Breast epithelium (tissue), 4 donors: ENCODE measurements at places on chromosomes 7 and 10.

GRCh38 chr7:65896279-65896870 lies 23.5 kb downstream of the VKORC1L1 start:
- H3K4me3 ChIP-seq = no peak overlapping the region
- no peak overlapping the region for H3K27ac ChIP-seq
- no peaks in the 10 kb centered on the region for H3K36me3 ChIP-seq
- H3K27me3 ChIP-seq = no peaks in the 10 kb centered on the region
- no peak for DNase-seq

GRCh38 chr10:128080641-128081040 lies 45.6 kb downstream of the MKI67 start:
- no peak overlapping the region for H3K4me3 ChIP-seq
- no peaks in the 10 kb centered on the region for H3K4me1 ChIP-seq
- no peak for DNase-seq
- H3K36me3 ChIP-seq = no peaks in the 10 kb centered on the region

DNA sequence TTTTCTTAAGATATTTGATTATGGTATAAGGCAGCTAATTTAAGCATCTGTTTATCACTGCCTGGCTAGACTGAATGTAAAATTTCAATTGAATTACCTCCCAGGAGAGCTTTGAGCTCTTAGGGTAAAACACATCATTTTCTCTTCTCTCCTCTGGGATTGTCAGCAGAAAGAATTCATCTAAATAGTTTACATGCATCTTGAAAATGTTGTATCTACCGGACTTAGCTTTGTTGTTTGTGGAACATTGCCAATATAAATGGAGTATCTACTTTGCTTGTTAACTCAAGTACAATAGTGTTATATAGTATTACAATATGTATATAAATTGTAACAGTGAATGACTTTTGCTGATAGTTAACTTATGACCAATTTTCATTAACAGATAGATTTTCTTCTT lies 73.3 kb downstream of the TAF3 start:
- no peak overlapping the region for H3K4me3 ChIP-seq
- H3K27me3 ChIP-seq = no peaks in the 10 kb centered on the region
- DNase-seq = no peak
- no peak overlapping the region for H3K27ac ChIP-seq
- no peaks in the 10 kb centered on the region for H3K4me1 ChIP-seq

- no peaks in the 10 kb centered on the region for H3K27me3 ChIP-seq
- H3K4me3 ChIP-seq = no peak overlapping the region
- no peak overlapping the region for H3K27ac ChIP-seq
- DNase-seq = peak; percentile 22
Observed at GRCh38 chr10:8121201-8121890, 66.9 kb downstream of the GATA3 start.

- no peaks in the 10 kb centered on the region for H3K36me3 ChIP-seq
- no peaks in the 10 kb centered on the region for H3K27me3 ChIP-seq
- H3K27ac ChIP-seq = no peak overlapping the region
- H3K4me1 ChIP-seq = no peaks in the 10 kb centered on the region
- H3K4me3 ChIP-seq = no peak overlapping the region
Observed at GRCh38 chr10:50286996-50287803, 35.9 kb upstream of the ASAH2 start.

GRCh38 chr7:90597563-90598253 lies 1.6 kb downstream of the CDK14 start:
- DNase-seq = no peak
- H3K27ac ChIP-seq = peak overlapping the region; percentile 90
- H3K27me3 ChIP-seq = no peaks in the 10 kb centered on the region
- H3K4me3 ChIP-seq = peak overlapping the region; percentile 67
- no peaks in the 10 kb centered on the region for H3K36me3 ChIP-seq

DNA sequence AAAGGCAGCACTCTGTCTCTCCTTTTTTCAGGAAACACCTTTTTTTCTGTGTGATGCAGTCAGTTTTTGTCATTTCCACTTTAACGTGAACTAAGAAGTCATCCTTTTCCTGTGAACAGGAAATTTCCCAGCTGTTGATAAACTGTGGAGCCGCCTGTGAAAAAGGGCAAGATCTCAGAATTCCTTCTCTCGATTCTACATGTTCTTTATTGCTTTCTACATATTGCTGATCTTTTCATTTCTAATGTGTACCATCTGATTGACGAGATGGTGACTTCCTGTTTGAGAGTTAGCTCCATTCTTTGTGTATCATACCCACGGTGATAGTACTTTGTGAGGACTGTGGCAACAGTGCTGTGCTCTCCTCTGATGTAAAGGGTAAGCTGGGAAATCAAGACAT lies 50.4 kb downstream of the ADD3 start:
- no peaks in the 10 kb centered on the region for H3K36me3 ChIP-seq
- no peaks in the 10 kb centered on the region for H3K27me3 ChIP-seq
- H3K27ac ChIP-seq = no peak overlapping the region
- no peak overlapping the region for H3K4me3 ChIP-seq
- DNase-seq = no peak

DNA sequence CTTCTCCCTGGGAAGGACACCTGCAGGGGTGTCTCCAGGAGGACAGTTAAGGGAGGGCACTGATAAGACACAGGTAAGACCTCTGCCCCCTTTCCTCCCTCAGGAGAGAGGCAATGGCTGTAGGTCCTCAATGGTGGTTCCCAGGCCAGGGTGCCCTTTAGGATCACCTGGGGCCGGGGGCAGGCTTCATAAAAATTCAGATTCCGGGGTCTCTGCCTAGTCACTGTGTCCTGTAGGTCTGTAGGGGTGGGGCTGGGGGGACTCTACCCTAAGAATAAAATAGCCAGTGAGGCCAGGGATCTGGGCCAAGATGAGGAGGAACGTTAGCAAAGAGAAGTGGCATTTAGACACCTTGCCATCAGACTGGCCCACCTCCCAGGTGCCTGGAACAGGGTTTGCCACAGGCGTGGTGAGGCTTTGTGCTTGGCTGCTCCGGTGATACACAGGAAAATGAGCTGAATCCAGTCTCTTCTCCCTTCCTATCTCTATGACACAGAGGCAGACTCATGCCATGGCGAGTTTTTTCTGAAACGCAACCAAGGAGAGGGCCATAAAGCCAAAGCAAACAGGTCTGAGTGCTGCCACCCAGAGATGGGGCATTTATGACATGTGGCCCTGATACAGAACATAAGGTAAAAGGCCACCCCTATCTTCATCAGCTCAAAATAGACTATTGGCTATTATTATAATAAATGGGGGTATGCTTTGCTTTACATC lies 52.6 kb downstream of the SH3PXD2A start:
- no peak overlapping the region for H3K4me3 ChIP-seq
- H3K27me3 ChIP-seq = no peaks in the 10 kb centered on the region
- DNase-seq = no peak
- H3K27ac ChIP-seq = peak overlapping the region; percentile 4
- no peaks in the 10 kb centered on the region for H3K4me1 ChIP-seq
- no peaks in the 10 kb centered on the region for H3K36me3 ChIP-seq

DNA sequence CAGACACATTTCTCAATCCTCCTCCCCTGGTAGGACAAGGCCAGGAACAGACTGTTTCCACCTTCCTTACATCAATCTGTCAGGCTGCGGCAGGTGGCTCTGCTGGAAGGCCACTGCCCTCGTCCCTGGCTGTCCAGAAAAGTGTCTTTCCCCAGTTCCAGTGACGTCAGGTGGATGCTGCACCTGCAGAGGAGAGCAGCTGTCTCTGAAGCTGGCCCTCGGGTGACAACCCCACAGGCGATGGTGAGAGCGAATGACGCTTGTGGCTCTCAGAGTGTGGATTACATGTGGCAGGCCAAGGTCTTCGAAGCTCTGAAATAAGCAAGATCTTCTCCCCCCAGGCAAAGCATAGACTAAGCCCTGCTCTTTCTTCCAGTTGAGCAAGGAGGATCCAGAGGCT lies 146.9 kb upstream of the RET start:
- no peak for DNase-seq
- no peak overlapping the region for H3K4me3 ChIP-seq
- H3K36me3 ChIP-seq = no peaks in the 10 kb centered on the region
- H3K4me1 ChIP-seq = no peaks in the 10 kb centered on the region

- no peaks in the 10 kb centered on the region for H3K36me3 ChIP-seq
- H3K27ac ChIP-seq = no peak overlapping the region
- H3K4me3 ChIP-seq = no peak overlapping the region
- no peaks in the 10 kb centered on the region for H3K27me3 ChIP-seq
- peak; percentile 25 for DNase-seq
- no peaks in the 10 kb centered on the region for H3K4me1 ChIP-seq
Observed at GRCh38 chr10:71390461-71390835, 6.3 kb upstream of the CDH23 start.

- no peaks in the 10 kb centered on the region for H3K27me3 ChIP-seq
- no peak overlapping the region for H3K27ac ChIP-seq
- DNase-seq = no peak
- H3K4me3 ChIP-seq = no peak overlapping the region
- H3K36me3 ChIP-seq = no peaks in the 10 kb centered on the region
Observed at GRCh38 chr7:125090596-125090995, 161.0 kb upstream of the POT1 start.

GRCh38 chr10:88260329-88261051 lies 322.6 kb downstream of the RNLS start:
- H3K4me1 ChIP-seq = no peaks in the 10 kb centered on the region
- DNase-seq = no peak
- H3K36me3 ChIP-seq = no peaks in the 10 kb centered on the region
- H3K27me3 ChIP-seq = no peaks in the 10 kb centered on the region
- no peak overlapping the region for H3K4me3 ChIP-seq
- no peak overlapping the region for H3K27ac ChIP-seq

- no peaks in the 10 kb centered on the region for H3K36me3 ChIP-seq
- peak overlapping the region; percentile 36 for H3K27ac ChIP-seq
Observed at GRCh38 chr7:106369352-106369751, 84.6 kb upstream of the NAMPT start.

DNA sequence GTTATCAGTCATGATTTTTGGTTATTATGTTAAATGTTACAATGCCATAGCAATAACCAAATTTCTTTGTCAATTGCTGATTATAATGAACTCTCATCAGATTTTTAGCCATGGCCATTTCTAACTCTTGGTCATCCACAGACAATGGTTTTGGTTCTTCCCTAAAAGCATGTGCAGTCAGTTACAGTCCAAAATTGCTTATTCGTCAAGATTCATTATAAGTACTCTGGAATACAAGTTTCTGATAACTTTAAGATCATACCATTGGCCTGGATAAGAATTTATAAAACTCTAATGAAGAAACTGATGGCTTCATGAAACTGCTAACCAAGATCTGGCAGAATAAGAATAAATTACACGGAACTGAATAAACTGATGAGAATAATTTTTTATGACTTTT lies 50.9 kb downstream of the PDZD8 start:
- H3K36me3 ChIP-seq = no peaks in the 10 kb centered on the region
- H3K4me3 ChIP-seq = no peak overlapping the region
- no peaks in the 10 kb centered on the region for H3K4me1 ChIP-seq
- no peak for DNase-seq

DNA sequence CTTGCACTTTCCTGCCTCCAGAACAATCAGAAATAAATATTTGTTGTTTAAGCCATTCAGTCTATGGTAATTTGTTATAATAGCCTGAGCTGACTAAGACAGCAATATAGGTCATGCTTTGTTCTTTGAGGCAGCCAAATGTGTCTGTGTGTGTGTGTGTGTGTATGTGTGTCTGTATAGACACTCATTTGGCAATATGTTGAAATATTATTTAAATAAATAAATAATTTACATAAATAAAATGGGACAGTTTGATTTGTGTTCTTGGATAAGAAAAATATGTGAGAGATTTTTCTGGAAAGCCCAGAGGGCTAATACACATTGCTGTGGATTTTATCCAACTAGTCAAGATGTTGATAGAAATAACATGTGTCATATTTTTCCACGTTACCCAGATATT lies 140.2 kb downstream of the PTN start:
- H3K27me3 ChIP-seq = no peaks in the 10 kb centered on the region
- no peaks in the 10 kb centered on the region for H3K36me3 ChIP-seq
- H3K4me1 ChIP-seq = no peaks in the 10 kb centered on the region
- no peak overlapping the region for H3K4me3 ChIP-seq
- no peak overlapping the region for H3K27ac ChIP-seq
- DNase-seq = no peak

- H3K4me3 ChIP-seq = no peak overlapping the region
- H3K4me1 ChIP-seq = no peaks in the 10 kb centered on the region
- no peak for DNase-seq
- peak overlapping the region; percentile 9 for H3K27ac ChIP-seq
- no peaks in the 10 kb centered on the region for H3K36me3 ChIP-seq
Observed at GRCh38 chr7:69457595-69458504, 140.4 kb upstream of the AUTS2 start.

- no peak for DNase-seq
- no peak overlapping the region for H3K27ac ChIP-seq
- no peaks in the 10 kb centered on the region for H3K27me3 ChIP-seq
- no peaks in the 10 kb centered on the region for H3K4me1 ChIP-seq
Observed at GRCh38 chr7:138029941-138030340, 28.1 kb upstream of the CREB3L2 start.

GRCh38 chr10:58618158-58618676 lies 105.5 kb downstream of the BICC1 start:
- no peaks in the 10 kb centered on the region for H3K27me3 ChIP-seq
- no peak overlapping the region for H3K4me3 ChIP-seq
- no peaks in the 10 kb centered on the region for H3K36me3 ChIP-seq
- H3K27ac ChIP-seq = no peak overlapping the region
- no peaks in the 10 kb centered on the region for H3K4me1 ChIP-seq

DNA sequence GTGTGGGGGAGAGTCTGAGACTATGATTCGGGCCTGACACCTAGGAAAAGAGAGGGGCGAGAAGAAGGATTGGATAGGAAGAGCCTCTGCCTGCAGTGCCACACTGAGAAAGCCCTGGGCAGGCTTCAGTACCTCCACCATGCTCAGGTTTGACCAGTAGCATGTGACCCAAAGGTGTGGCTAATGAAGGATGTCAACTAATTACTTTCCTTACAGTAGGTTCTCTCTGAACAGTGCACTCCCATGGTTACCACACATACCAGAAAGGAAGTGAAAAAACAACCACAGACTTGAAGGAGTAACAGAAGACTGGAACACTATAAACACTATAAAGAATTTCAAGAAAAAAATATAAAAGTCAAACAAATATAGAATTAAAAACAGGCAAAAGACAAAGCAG lies 46.2 kb downstream of the SEM1 start:
- no peaks in the 10 kb centered on the region for H3K36me3 ChIP-seq
- no peaks in the 10 kb centered on the region for H3K4me1 ChIP-seq
- H3K27ac ChIP-seq = no peak overlapping the region
- no peak overlapping the region for H3K4me3 ChIP-seq
- no peaks in the 10 kb centered on the region for H3K27me3 ChIP-seq

DNA sequence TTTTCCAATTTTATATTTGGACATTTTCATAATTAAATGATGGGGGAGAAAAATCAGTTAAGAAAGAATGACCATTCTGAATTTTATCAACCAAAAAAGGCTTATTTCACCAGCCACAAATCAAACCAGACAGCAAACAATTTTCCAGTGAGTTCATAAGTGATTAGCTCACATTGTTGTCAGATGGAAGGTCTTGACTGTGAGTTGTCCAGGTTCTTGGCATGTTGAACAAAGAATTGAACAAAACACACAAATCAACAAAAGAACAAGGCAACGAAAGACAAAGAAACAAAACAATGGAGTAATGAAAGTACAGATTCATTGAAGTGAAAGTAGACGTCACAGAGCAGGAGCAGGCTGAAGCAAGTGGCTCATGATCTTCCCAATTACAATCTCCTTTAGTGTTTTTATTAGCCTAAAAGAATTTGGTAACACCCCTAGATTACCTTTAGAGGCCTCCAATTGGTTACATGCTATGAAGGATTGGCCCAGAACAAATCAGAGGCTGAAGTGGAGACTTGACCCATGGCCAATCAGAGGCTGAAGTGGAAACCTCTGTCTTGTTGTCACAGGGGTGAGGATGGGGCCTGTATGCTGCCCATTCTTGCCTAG lies 248.7 kb downstream of the NEBL start:
- H3K27ac ChIP-seq = no peak overlapping the region
- H3K4me1 ChIP-seq = no peaks in the 10 kb centered on the region
- no peak for DNase-seq
- no peak overlapping the region for H3K4me3 ChIP-seq
- H3K36me3 ChIP-seq = no peaks in the 10 kb centered on the region
- H3K27me3 ChIP-seq = no peaks in the 10 kb centered on the region
